ENCODE measurements at places on chromosomes 2 and 18.

- DNase-seq = no peak
Measured at GRCh38 chr18:26864658-26865057, 849 bp downstream of the AQP4 start.

DNA sequence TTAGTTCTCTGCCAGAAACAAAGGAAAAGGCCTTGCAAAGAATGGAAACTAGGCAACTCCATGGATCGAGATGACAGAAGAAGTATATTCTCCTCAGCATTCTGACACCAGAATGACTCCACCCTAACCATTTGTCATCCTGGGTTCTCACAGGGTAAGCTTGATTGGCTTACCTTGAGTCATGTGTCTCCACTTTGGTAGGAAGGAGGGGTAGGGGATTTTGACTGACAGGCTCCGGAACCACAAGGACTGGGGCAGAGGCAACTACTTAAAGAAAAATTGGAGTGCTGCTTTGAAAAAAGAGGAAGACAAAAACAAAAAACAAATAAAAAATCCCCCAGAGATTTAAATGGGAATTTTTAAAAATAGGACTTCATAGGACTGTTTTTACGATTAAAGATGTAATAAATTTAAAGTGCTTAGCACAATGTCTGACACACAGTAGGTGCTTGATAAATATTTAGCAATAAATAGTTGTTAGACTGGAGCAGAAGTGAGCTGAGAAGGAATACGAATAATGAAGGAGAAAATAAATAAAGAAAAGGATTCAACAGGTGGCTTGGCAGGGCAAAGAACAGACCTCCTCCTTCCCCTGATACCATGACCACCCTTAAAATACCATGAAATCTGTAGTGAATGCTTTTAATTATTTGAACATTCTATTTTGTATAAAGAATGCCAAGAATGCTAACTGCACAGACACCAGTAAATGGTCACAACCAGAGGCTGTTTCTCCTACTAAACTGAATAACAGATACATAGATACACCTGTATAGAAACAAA is 230.2 kb downstream of the CDCA7 start:
- DNase-seq = no peak

GRCh38 chr18:57015451-57015850 is 131.4 kb upstream of the BOD1L2 start:
- no peak for DNase-seq

DNA sequence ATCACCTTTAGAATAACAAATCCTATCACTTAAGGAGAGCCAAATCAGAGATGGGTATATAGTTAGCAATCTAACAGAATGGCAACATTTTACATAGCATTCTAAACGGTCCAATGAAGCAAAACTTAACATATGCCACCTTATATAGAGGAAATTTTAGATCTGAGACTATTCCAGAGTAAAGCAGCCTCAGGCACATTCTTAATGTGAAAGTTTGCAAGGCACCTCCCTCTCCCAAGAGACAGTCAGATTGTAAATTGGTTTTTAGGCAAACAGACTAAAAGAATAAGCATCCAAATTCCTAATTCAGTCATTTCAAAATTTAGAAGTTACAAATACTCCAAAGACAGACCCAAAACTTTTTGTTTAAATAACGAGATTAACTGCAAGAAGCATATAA is 292.9 kb downstream of the STK39 start:
- no peak for DNase-seq

DNA sequence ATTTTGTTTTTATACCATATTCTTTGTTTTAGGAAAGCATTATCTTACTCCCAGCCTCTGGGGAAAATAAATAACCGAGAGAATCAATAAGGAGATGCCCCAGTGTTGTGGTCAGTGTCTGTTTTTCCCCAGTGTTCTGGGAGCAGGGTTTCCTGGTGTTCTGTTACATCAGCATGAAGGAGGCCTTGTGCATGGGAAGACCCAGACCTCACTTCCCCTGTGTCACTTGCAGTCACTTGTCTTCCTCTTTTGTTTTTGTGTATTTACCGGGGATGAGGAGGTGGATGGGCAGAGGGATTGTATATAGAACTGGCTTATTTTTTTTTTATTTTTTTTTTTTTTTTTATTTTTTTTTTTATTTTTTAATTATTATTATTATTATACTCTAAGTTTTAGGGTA is 45.0 kb upstream of the MGAT5 start:
- DNase-seq = no peak

DNA sequence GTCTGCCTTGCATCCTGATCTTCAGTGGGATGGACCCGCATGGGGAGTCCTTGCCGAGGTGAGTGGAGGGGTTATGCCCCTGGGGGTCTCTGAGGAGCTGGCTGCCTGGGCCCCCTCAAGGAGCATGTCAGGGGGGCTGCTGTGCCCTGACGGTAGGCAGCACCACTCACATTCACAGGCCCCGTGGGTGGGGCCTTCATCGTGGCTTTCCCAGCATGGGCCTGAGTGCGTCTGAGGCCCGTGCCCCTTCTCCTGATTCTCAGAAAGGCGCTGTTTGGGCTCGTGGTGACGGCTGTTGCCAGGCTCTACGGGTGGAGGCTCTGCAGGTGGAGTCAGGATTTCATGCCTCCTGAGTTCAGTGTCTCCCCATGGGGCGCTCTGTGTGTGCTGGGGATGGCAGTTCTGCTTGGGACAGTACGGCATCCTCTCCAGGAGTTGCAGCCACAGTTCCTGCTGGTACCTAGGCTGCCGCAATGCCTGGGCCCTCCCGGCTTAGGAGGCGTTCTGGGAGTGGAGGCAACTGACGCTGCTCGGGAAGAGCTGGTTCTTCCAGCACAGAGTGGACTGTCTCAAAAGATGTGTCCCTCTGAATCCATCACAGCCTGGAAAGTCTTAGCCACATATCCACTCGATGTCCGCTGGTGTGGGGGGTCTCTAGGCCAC is 57.3 kb downstream of the NTSR2 start:
- no peak for DNase-seq

DNA sequence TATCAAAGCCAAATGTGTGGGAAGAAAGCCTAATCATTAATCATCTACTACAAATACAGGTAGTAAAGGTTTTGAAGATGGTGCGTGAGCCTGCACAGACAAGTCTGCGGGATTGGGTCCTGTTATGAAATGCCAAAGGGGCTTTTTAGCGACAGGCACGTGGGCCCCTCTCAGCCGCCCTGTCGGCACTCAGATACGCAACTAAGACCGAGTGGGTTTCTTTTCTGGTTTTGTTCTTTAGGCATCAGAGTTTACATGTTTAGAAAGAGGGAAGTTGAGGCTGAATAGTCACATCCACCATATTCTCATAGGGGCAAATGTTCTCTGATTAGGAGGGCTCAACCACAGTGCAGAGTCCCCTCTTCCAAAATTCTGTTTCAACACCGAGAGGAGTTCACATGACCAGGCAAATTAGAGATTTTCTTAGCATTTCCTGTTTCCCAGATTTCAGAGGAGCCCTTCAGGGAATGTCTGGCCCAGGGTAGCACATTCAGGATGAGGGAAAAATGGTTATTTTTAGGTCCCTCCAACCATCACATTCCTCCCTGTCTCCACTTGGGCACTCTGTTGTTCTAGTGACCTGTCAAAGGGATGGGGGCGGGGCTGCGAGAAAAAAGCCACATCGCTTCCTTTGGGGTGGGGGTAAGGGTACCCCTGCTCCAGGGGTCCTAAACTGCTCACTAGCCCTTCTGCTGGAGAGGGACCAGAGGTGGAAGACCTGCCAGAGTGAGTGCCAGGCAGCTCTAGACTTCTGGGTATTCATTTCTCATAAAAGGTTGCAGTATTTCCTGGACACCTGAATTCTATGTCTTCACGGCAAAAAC is 159.2 kb downstream of the BCL2 start:
- DNase-seq = no peak

DNA sequence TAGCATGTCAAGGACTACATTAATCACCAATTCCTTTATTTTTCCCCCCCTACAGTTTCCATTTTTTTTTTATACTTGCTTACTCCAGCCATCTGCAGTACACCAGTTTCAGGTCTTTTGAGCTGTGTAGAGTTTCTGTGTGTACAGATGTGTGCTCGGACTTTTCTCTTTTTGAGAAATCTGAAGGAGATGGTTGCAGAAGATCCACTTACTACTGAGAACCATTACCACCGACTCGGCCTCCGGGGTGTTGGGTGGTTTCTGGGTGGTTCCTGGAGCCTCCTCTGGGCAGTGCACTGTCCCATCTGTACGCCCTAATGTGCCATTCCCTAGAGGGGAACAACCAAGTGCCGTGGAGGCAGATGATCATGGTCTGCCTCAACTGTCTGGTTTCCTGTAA is 15.4 kb upstream of the LYPD6B start:
- no peak for DNase-seq
